ENCODE measurements at places on chromosomes 4 and X. TPM values are rescaled to one million over a fixed set of nuclear protein-coding genes. Genes with fewer than 3 reads are reported as not detected.

DNA sequence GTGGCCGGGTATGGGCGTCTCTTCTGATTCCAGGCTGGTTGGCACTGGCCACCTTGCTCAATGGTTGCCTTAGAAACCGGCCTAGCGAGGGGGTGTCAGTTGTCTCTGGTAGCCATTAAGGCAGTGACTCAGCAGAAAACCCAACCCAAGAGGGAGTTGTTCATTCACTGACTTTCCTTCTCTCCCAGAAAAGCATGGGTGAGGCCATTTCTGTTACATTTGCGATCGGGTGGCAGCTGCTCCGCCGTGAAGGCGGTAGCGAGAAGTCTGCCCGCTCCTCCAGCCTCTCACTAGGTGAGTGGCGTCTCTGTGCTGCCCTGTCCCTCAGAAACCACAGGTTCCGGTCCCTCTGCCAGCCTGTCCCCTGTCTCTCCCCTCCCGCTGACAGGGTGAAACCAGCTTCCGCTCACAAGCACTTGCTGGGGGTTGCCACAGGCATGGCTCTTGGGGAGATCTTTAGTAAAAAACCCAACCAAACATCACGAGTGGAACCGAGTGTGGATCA is 17.4 kb downstream of the IRAK1 start:
- no peak overlapping the region for H3K4me3 ChIP-seq
- no peaks in the 10 kb centered on the region for H3K4me1 ChIP-seq
- no peak overlapping the region for H3K27ac ChIP-seq
- H3K27me3 ChIP-seq = no peaks in the 10 kb centered on the region
- H3K36me3 ChIP-seq = no peaks in the 10 kb centered on the region
- DNase-seq = no peak

DNA sequence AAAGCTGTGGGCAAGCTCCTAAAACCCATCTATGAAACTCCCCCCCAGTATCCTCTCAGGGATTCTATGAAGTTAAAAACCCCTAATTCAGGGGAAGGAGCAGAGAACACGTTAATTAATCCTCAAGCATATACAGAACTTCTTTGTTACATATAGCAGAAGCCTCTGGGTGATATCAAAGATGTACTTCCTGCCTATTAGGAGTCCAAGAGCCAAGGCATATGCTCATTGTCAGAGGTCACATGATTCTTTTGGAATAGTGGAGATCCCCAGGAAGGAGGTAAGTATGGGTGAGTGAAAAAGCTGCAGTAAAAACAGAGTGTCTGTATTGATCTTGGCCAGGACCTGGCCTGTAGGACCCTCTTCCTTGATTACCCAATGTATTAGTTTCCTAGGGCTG is 2.9 kb upstream of the SPARCL1 start:
- H3K4me3 ChIP-seq = no peak overlapping the region
- no peaks in the 10 kb centered on the region for H3K27me3 ChIP-seq
- H3K27ac ChIP-seq = no peak overlapping the region
- no peaks in the 10 kb centered on the region for H3K36me3 ChIP-seq
- no peak for DNase-seq
- no peaks in the 10 kb centered on the region for H3K4me1 ChIP-seq

- no peaks in the 10 kb centered on the region for H3K36me3 ChIP-seq
- no peak for DNase-seq
- no peaks in the 10 kb centered on the region for H3K4me1 ChIP-seq
- H3K4me3 ChIP-seq = no peak overlapping the region
- no peaks in the 10 kb centered on the region for H3K27me3 ChIP-seq
Measured at GRCh38 chrX:76555816-76556215, 128.3 kb downstream of the MAGEE1 start.

GRCh38 chr4:170004651-170005295 is 21.4 kb downstream of the MFAP3L start:
- no peak overlapping the region for H3K4me3 ChIP-seq
- DNase-seq = no peak
- no peaks in the 10 kb centered on the region for H3K27me3 ChIP-seq
- H3K27ac ChIP-seq = no peak overlapping the region
- H3K36me3 ChIP-seq = peaks cover 3% of the 10 kb centered on the region

DNA sequence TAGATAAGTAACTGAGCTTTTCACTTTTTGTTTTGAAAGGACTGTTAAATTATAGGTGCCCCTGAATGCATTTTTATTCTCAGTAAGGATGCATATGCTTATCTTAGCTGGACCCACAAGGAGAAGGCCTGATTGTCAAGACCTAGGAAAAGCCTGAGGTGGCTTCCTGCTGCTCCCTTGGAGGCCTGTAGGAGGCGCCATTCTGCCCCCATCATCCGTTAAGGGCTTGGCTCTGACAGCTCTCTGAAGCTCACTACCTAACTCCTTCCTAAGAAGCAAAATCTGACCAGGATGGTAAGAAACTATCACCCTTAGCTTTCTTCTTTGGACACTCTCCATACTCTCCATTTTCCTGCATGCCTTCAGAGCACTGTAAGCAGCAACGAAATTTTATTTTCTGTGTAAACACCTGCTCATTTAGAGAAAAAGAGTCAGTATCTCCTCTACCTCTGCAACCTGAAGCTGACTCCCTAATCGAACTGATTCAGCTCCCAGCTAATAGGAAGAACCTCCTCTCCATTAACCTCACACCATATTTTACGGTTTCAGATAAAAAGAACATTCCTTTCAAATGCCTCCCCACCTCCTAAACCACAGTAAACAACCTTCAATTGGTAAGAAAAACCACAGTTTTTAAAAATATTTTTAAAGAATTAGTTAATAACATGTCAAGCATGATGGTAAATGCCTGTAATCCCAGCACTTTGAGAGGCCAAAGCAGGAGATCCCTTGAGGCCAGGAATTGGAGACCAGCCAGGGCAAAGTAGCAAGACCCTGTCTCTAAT is 73.4 kb upstream of the EDNRA start:
- no peak overlapping the region for H3K27ac ChIP-seq
- DNase-seq = no peak
- no peaks in the 10 kb centered on the region for H3K27me3 ChIP-seq
- no peak overlapping the region for H3K4me3 ChIP-seq

- no peak for DNase-seq
- no peaks in the 10 kb centered on the region for H3K4me1 ChIP-seq
- no peak overlapping the region for H3K4me3 ChIP-seq
- no peaks in the 10 kb centered on the region for H3K36me3 ChIP-seq
- no peak overlapping the region for H3K27ac ChIP-seq
Measured at GRCh38 chr4:26839534-26839951, 21.1 kb upstream of the STIM2 start.

DNA sequence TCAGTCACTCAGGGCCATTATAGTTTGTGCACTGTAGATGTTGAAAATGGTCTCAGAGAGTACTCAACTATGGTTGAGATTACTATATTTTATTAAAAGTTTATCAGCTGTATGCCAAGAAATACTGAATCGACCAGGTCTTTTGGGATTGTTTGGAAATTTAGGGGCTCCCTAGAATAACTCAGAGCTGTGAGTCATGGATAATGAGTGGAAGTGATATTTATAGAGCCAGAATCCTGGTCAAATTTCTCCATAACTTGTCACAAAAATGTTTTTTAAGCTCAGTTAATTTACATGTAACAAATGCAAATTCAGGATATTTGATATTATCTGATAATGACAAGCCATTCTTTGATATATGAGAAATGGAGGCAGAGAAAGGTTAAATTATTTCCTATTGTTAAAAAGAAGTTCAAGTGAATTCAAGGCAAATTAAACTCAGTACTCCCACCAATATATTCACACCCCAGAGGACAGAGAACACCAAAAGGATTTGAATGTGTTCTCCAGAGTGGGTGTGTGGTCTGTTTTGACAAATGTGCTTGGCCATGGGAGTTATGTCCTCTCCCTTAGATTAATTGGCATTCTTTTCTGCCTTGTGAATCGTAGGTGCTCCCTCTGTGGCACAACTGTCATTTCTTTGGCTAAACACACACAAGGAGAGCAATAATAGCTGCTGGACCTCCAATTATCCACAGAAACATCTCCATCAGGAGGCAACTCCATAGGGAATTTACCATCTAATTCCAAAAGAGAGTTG is 37.7 kb downstream of the ARHGAP24 start:
- DNase-seq = no peak
- H3K4me1 ChIP-seq = no peaks in the 10 kb centered on the region
- no peaks in the 10 kb centered on the region for H3K27me3 ChIP-seq
- no peak overlapping the region for H3K27ac ChIP-seq
- no peak overlapping the region for H3K4me3 ChIP-seq

GRCh38 chrX:50726296-50726695 is 87.7 kb downstream of the SHROOM4 start:
- no peaks in the 10 kb centered on the region for H3K27me3 ChIP-seq
- no peaks in the 10 kb centered on the region for H3K36me3 ChIP-seq
- H3K4me1 ChIP-seq = no peaks in the 10 kb centered on the region
- no peak for DNase-seq
- H3K4me3 ChIP-seq = no peak overlapping the region

DNA sequence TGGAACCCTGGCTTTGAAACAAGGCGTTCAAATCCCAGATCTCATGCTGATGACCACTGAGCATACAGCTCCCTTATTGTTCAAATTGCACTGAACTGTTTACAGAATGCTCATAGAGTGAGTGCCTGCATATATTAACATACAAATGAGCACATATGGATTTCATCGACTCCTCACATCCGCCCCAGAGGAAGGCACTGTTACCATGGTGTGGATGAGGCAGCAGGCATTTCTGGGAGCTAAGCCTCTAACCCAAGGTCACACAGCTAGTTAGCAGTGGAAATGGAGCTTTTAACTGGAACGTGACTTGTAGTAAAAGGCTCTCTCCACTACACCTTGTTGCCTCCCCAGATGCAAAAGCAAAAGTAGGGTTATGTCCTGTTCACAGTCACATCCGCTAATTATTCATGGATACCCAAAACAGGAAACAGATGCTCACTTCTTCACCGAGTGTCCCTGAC is 289.7 kb downstream of the STK32B start:
- no peak for DNase-seq
- H3K27me3 ChIP-seq = no peaks in the 10 kb centered on the region
- no peak overlapping the region for H3K4me3 ChIP-seq

- H3K36me3 ChIP-seq = no peaks in the 10 kb centered on the region
- H3K4me1 ChIP-seq = no peaks in the 10 kb centered on the region
- H3K27ac ChIP-seq = no peak overlapping the region
- no peaks in the 10 kb centered on the region for H3K27me3 ChIP-seq
Measured at GRCh38 chr4:75391489-75392166, 122.6 kb downstream of the RCHY1 start.

DNA sequence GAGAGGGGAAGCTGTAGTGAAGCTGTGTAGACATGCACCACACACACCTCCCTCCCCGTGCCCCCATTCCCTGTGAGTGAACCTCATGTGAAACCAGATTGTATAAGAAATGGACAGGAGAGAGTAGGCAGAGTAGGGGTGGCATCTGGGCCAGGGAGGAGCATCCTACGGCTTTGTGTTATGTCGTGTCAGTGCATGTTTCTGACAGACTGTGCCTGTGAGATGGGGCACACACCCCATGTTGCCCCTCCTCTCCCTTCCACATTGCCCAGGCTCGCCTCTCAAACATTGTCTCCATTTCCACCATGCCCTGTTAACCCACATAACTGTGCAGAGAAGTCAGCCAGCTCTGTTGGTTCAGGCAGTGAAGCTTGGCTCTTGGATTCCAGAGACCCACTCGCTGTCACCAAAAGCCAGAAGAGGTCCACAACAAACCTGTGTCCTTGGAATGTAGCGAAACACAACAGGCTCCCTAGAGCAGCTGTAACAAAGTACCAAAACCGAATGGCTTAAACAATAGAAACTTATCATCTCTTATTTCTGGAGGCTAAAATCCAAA is 56.1 kb downstream of the SLC9A6 start:
- H3K27ac ChIP-seq = no peak overlapping the region
- no peak for DNase-seq
- H3K36me3 ChIP-seq = no peaks in the 10 kb centered on the region
- H3K27me3 ChIP-seq = no peaks in the 10 kb centered on the region
- no peaks in the 10 kb centered on the region for H3K4me1 ChIP-seq
- H3K4me3 ChIP-seq = no peak overlapping the region

DNA sequence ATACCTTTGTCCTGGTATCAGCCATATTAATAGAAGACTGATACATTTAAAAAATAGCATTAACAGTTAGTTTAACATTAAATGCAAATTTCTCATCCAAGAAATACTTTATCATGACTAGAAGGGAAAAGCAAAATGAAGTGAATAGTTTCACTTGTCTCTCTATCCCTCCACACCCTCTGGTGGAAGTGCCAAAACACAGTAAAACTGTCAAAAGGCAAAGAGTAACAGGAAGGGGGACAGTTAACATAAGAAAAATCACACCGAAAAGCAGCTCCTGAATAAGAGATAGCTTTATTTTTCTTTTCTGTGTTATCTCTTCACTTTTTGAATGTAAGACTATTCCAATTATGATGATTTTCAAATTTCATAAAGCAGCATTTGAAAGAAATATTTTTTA is 187.2 kb downstream of the FBXW7 start:
- H3K27me3 ChIP-seq = no peaks in the 10 kb centered on the region
- H3K27ac ChIP-seq = no peak overlapping the region
- H3K4me1 ChIP-seq = peaks cover 3% of the 10 kb centered on the region
- H3K36me3 ChIP-seq = peaks cover 5% of the 10 kb centered on the region
- no peak overlapping the region for H3K4me3 ChIP-seq
- DNase-seq = no peak

GRCh38 chr4:87005690-87006425 is 71.0 kb downstream of the AFF1 start:
- H3K4me1 ChIP-seq = peaks cover 41% of the 10 kb centered on the region
- H3K27ac ChIP-seq = peak overlapping the region; percentile 95
- H3K36me3 ChIP-seq = no peaks in the 10 kb centered on the region
- no peak for DNase-seq
- no peaks in the 10 kb centered on the region for H3K27me3 ChIP-seq
- peak overlapping the region; percentile 89 for H3K4me3 ChIP-seq

DNA sequence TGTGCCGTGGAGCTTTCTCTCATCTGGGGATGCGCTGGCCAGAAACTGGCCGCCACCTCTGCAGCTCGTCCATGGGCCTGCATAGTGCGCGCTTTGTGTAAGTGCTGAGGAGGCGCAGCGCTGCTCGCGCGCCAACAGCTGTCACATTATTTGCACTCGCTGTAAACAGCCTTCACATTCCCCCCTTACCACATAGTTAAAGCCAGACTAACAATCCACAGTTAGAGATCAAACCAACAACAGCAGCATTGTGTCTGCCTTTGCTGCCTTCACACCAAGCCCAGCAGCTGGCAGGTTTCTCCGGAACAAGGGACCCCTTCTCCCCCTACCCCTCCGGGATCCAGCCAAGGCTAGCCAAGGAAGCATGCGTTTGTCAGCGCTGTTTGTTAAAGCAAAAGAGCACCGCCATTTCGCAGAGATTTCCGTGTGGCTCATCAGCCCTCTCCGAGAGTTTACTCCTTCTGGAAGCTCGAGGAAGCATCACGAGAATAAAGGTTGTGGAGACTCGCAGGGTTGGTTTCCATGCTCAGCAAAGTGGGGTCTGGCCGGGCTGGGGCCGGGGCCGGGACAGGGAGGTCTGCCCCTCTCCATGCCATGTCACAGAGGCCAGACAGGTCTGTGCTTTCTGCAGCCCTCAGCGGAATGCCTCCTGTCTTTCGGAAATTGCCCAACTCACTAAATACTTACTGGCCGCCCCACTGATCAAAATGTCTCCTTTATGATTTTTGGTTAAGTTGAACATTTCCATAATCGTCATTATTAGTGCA is 11.0 kb downstream of the BCOR start:
- no peak overlapping the region for H3K4me3 ChIP-seq
- no peak overlapping the region for H3K27ac ChIP-seq
- H3K4me1 ChIP-seq = peaks cover 55% of the 10 kb centered on the region
- no peaks in the 10 kb centered on the region for H3K27me3 ChIP-seq
- no peaks in the 10 kb centered on the region for H3K36me3 ChIP-seq

- H3K36me3 ChIP-seq = no peaks in the 10 kb centered on the region
- no peak for DNase-seq
- H3K4me3 ChIP-seq = no peak overlapping the region
- no peak overlapping the region for H3K27ac ChIP-seq
- no peaks in the 10 kb centered on the region for H3K4me1 ChIP-seq
Measured at GRCh38 chr4:185847352-185848097, 35.5 kb upstream of the SORBS2 start.

HS3ST1 gene
- polyA plus RNA-seq = 0.31 TPM

SPINK2 gene
- not detected for polyA plus RNA-seq
